CD4-positive, alpha-beta T cell treated with Interleukin-6 at 100 ng/mL for 8 hours (primary cell): ENCODE measurements at places on chromosomes 16 and 17.

DNA sequence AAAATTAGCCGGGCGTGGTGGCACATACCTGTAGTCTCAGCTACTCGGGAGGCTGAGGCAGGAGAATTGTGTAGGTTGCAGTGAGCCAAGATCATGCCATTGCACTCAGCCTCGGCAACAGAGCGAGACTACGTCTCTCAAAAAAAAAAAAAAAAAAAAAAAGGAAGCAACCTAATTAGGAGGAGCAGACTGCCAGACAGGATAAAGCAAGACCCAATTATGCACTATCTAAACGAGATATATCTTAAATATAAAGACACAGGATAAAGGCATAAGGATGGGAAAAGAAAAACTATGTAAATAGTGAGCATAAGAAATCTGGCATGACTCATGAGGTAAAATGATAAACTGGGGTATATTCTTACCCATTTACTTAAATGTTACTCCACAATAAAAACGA is 4.9 kb downstream of the TXNDC11 start:
- DNase-seq: no peak

DNA sequence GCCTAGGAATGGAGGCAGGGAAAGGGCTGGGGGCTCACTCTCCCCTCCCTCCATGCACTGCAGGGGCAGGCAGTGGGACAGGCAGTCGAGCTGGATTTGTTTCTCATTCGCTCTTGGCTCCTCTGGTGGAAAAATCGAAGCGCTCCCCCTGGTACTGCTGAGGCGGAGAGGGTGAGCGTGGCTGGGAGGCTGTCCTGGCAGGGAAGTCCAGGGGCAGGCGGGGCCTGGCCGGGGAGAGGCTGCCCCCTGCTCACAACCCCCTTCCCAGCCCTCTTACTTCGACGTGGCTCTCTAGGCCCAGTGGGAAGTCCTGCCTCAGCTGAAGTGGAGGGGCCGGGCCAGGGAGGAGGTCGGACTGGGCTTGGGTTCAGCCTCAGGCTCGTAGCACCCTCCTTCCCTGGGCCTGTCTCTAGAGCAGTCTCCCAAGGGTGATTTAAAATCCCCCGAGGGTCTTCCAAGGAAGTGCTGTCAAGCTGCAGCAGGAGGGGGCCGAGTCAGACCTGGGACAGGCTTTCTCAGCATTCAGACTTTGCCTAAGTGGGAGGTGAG is 16.5 kb upstream of the TMEM92 start:
- DNase-seq: no peak

DNA sequence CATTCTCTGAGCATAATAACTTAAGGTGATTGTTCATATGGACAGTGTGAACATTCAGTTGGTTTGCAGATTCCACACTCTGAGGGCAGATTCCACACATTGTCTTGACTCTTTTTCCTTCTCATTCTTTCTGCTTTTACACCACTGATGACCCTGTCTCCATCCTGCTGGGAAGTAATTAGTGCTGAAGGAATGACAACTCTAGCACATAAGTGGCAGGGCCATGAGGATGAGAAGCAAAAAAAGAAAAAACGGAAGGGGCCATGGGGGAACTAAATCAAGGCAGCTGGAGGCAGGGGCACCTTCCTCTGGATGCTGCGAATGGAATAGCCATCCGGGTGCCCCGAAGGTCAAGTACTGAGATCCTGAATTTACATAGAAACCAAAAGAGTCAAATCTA is 944.0 kb downstream of the KCNJ2 start:
- DNase-seq: no peak

DNA sequence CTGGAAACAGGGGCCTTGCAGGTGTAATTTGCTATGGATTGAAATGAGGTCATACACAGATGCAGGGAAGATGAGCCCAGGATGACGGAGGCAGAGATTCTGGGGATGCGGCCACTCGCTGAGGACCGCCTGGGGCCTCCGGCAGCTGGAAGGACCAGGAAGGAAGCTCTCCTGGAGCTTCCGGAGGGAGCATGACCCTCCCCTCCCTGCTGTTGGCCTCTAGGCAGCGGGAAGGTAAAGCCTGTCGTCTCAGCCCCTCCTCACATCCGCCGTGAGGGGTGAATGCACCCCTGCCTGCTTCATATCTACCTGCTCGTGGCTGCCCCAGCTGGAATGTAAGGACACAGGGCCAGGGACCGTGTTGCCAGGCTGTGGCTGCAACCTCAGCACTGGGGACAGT is 29.1 kb upstream of the ZNF469 start:
- no peak for DNase-seq

GRCh38 chr17:1590029-1590746 is 27.6 kb upstream of the PITPNA start:
- DNase-seq: no peak

- DNase-seq: no peak
Measured at GRCh38 chr17:30579610-30580315, 102.6 kb downstream of the GOSR1 start.

DNA sequence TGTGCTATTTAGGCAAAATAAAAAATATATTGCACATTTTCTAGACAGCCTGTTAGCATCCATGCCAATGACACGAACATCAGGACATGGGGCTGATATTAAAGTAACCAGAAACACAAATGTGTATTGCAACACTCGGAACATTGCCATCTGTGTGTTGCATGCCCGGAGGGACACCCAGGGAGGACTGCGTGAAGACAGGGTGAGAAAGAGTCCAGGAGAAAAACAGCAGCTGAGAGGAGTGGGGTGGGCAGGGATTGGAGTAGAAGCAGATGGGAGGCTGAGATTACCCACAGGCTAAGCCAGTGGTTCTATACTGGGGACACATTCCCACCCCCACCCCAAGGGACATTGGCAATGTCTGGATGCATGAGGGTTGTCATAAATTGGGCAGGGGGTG is 114.8 kb downstream of the GRIN2A start:
- no peak for DNase-seq

GRCh38 chr17:43011728-43012472 is 5.3 kb downstream of the IFI35 start:
- no peak for DNase-seq

GRCh38 chr17:50903604-50904517 is 37.7 kb upstream of the TOB1 start:
- DNase-seq: peak; percentile 47

DNA sequence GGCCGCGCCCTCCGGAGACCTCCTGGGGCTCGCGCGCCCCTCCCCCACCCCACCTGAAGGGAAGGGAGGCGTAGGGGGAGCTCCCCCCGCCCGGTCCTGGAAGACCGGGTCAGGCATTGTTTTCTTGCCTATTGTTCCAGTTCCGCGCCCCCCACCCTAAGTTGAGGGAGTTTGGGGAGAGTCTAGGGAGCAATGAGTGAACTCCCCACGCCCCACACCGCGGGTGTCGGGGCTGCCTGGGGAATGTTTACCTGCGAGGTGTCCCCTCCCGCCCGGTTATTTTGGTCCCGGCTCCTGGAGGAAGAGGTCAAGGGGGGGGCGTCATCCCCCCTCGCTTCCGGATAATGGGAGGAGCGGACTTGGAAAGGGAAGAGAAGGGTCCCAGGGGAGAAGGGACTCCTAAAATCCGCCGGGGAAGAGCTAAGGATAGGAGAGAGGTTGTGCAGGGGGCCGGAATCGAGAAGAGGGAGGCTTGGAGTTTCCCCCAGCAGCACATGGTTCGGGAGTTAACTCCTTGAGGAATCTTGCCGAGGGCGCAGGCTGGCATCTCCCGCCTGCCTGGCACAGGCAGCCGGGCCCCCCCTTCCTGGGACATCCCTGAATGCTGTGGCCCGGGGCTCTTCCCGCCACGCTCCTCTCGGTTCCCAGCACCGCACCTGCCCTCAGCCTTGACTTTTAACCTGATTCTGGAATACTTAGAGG is 881 bp downstream of the MLLT6 start:
- no peak for DNase-seq

DNA sequence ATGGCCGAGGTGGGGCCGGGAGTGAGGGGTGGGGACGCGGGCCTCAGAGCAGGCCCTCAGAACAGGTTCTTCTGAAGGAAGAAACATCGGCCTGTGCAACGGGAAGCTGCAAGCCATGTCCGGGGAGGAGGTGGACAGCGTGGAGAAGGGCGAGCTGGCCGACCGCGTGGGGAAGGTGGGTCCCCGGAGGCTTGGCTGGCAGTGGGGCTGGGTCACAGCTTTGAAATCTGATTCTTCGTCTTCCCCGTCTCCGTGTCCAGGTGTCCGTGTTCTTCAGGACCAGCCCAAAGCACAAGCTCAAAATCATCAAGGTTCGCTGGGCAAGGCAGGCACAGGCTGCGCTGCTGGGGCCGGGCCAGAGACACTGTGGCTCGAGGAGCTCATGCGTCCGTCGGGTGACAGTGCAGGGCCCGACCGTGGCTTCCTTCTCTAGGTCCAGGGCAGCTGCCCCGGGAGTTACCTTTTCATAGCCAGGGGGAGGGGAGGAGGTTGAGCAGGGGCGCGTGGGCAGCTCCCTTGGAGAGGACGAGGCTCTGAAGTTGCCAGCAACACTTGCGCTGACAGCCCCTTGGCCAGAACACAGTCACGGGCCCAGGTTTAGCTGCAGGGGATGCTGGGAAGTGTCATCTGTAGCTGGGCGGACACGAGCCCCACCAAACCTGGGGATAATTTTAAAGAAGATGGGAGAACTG is 51.3 kb downstream of the MEAK7 start:
- no peak for DNase-seq
